ENCODE measurements at places on chromosomes 11 and 22.

GRCh38 chr11:68584097-68584496, 100.2 kb upstream of the GAL start:
- peak; percentile 32 for DNase-seq

DNA sequence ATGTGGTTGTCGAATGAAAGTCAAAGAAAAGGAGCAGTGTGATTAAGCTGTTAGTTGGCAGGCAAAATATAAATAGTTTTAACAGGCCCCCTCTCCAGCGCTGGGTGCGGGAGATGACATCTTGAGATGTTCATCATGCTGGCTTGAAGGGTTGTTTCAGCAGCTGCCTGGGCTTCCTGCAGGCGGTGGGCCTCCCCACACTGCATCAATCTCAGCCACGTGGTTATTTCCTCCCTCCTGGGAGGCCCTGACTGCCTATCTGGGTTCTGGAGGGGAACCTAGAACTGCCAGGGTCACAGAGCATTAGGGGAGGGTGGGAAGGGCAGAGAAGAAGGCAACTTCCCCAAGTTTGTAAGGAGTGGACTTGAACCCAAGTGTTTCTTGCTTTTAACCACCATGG, 173.3 kb upstream of the SYT13 start:
- DNase-seq, result no peak

DNA sequence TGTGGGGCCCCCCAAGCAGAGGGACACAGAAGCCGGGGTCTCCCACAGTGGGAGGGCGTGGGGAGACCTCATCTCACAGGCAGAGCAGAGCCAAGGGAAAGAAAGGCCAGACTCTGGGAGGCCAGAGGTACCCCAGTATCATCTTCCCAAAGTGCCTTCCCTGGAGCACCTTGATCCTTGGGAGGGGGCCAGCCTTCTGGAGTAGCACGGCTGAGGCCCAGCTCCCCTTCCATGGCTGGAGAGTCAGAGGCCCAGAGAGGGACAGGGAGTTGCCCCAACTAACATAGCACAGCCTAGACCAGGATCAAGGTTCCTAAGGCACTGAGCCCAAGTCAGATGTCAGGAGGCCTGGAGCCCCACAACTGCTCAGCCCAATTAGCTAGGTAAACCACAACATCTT, 50.6 kb downstream of the ELFN2 start:
- DNase-seq, result no peak

DNA sequence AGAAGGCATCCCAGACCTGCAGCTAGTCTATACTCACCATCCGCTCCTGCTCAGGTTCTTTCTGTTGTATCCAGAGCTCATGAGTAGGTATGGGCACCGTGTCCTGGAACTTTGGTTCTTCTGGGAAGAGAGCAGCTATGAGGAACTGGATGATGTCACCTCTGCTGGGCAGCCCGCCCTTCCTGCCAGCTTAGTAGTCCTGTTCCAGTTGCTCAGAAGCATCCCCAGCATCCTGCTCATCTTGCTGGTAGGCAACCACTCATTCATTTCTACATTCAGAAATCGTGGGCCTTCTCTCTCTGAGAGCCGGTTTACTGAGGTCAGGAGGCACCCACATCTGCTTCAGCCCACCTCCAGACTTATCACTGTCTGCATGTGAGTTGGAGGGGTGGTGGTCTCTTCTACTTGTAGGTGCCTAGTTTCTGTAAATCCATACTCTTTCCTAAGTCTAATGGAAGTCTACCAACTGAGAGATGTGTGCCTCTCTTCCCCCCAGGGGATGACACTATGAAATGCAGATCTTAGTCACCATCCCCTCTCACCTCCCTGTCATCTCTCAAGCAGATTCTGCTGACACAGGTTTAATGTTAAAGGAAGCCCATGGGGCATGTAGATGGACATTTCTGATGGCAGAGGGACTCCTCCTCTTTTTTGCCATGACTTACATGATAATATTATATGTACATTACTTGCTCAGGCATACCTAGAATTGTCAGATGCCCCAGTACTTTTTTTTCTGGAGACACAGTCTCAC, 29.6 kb upstream of the CCDC134 start:
- DNase-seq, result no peak

DNA sequence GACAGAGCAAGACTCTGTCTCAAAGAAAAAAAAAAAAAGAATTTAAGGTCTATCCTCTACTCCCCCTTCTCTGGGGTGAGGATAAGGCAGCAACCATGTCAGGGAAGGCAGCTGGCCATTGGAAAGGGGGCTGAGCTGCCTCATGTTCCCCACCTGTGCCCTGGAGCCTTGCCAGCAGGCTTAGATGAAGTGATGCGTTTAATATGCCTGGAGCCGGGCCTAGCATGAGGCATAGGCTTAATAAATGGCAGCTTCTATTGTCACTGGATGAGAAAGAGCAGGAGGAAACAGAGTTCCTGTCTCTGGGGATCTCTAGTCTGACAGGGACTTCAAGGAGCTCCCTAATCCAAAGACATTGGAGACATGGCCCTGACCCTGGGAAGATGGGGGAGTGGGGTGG, 3.2 kb upstream of the KCNE3 start:
- DNase-seq, result no peak

- DNase-seq, result no peak
Observed at GRCh38 chr11:92286709-92287108, 62.1 kb downstream of the FAT3 start.

DNA sequence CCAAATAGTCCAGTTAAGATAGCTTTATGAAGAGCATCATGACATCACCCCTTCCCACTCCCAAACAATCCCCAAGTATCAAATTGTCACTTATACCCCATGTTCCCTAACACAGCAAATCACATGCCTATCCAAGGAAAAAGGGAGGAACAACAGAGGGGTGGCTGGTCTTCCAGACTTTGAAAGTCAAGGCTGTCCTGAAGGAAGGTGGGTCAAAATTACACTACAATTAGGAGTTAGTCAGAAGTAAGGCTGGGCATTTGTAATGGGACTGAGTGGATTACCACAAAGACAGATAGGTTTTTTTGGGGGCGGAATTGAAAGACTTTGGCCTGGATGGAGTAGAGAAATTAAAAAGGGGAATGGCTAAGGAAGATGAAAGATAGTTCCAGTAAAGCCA, 5.9 kb downstream of the PRAME start:
- no peak for DNase-seq

- no peak for DNase-seq
Observed at GRCh38 chr22:22157348-22157725, 87.2 kb upstream of the VPREB1 start.

GRCh38 chr22:18906896-18907295, 776 bp downstream of the DGCR6 start:
- DNase-seq, result no peak

- no peak for DNase-seq
Observed at GRCh38 chr11:113896156-113896879, 8.3 kb upstream of the HTR3B start.

DNA sequence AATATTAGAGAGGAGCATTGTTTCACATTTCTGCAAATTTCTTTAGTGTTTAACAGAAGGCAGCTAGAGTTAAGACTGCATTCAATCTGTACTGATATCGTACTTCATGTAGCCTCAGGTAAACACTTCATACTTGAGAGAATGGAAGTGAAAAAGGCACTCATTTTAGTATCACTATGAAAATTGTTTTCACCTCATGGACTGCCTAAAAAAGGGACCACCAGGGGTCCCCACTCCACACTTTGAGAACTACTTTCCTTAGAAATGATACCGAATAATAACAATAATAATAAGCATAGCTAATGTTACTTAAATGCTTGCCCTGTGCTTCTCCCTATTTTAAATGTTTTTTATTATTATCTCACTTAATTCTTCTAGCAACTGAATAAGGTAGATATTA, 95.1 kb downstream of the BLID start:
- DNase-seq, result no peak

DNA sequence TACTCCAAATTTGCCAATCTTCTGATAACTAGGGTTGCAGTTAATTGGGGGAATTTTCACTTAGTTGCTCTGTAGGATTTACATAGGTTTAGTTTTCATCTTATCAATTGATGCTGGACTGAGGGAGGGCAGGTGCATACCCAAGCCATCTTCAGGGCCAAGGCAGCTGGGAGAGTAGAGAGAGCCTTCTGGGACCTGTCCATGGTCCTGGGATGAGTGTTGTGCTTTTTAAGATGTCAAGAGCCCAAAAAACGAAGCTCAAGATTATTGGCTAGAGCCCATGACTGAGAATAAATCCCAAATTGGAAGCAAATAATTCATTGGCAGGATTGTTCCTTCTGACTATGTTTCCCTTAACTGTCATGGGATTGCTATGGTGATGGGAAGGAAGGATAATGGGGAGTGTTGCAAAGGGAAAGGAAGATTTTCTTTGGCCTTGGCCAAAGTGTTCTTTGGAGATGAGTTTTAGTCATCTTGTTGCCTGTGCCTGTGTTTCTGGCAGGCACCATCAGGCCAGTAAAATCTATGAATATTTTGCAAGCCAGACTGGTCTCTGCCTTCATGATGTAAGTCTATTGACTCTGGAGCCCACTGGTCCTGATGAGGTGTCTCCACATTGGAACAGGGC, 4.5 kb downstream of the SLC22A6 start:
- no peak for DNase-seq

GRCh38 chr11:107778839-107779517, 67.1 kb upstream of the SLN start:
- DNase-seq, result no peak

DNA sequence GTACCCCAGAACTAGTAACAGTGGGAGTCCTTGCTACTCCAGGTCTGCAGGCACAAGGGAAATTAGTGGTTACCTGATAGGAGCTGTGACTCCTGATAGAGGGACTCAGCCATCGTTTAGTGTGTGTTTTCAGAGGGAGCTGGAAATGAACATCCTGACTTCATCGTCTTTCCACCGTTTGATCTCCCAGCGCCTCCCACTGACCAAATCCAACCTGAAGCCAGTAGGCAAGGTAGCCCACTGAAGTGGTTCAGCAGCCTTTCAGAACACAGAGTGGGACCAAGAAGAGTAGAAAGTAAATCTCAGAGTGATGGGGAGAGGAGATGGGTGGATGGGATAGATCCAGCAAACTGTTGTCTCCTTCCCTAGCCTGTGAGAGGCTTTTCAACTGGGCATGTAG, 385.9 kb downstream of the INSC start:
- no peak for DNase-seq

DNA sequence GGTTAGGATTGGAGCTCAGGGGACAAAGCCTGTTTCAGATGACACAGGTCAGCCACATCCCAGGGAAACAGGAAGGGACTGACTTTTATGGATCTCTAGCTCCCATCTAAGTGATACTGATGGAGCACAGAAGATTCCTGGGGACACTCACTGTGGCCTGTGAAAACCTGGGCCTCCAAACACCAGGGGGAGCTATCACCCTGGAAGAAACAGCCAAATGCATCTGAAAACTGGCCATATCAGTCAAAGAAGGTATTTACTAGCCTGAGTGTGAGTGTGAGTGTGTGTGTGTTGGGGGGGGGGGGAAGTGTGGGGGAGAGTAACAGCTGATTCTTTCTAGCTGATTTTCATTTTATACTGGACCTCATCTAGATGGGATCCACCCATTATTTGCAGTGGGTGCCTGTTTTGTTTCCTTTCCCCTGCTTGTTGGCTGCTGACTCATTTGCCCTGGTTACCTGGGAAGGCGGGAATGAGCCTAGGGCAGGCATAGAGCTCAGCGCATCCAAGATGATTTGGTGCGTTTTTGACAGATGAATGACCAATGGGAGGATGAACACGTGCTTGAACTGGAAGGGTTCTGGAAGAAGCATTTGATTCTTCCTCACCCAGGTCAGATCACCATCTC, 284.0 kb downstream of the KIRREL3 start:
- no peak for DNase-seq

DNA sequence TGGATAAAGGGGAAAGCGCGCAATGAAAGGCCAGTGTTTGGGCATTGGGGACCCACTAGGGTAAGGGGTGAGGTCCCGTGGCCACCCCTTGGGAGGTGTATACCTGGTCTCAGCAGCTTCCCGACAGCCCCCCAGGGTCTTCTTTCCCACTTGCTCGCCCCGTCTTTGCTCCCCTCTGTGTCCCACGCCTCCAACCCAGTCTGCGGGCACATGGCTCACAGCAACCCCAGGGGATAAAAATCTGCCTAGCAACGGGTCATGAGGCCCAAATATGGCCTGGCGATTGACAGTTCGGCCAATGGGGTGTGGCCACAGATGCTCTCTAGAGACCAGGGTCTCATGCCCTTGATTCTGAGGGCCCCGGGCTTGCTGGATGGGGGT, 41.6 kb downstream of the AHNAK start:
- DNase-seq, result no peak

- no peak for DNase-seq
Observed at GRCh38 chr22:38290347-38290746, 17.5 kb upstream of the TMEM184B start.

- DNase-seq, result no peak
Observed at GRCh38 chr11:93783362-93783761, 720 bp upstream of the MED17 start.

- DNase-seq, result no peak
Observed at GRCh38 chr11:47105974-47106373, 70.7 kb downstream of the ARFGAP2 start.

DNA sequence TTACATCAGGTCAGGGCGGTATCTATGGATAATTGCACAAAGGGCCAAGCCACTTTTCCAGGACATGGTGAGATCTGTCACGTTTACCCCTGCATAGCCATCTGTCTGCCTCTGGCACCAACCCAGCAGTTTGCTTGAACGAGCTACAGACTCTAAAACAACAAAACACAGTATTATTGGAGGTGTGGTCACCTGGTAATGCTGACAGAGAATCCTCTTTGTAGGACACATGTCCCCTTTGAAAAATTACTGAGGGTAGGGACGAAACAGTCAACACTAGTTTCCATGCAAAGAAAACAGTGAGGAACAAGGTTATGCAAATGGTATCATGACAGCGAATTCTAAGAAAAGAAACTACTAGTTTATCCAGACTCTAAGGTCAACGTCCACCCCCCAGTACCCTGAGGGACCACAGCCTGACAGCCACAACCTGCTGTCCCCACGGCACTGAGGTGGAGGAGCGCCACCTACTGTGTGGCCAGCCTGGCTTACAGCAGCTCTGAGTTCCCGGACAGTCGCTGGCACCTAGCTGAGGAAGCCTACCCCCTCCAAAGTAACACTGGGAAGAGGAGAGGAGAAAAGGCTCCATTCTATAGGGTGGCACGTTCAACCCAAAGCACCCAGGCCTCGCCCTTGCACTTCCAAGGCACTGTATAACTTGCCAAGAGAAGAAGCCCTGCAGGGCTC, 117.4 kb upstream of the BID start:
- no peak for DNase-seq

DNA sequence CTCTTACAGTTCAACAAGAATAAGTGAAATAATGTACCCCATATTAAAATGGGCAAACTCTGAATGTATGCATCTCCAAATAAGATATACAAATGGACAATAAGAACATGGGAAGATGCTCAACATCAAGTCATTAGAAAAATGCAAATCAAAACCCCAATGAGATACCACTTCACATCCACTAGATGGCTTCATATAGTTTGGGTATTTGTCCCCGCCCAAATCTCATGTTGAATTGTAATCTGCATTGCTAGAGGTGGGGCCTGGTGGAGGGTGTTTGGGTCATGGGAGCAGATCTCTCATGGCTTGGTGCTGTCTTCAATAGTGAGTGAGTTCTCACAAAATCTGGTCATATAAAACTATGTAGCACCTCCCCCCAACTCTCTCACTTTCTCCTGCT, 5.7 kb downstream of the MPZL2 start:
- no peak for DNase-seq

Measured in stimulated activated CD4-positive, alpha-beta T cell treated with anti-CD3 and anti-CD28 coated beads, Interleukin-1b, Interleukin-23, amount 100 ng/mL, for 1 hour (primary cell).